ENCODE measurements at places on chromosomes 7 and 10.

- no peak for DNase-seq
These were observed 3.4 kb downstream of the C10orf53 start for GRCh38 chr10:49682879-49683278.

GRCh38 chr7:45660201-45660900 is 86.2 kb downstream of the ADCY1 start:
- no peak for DNase-seq

- no peak for DNase-seq
These were observed 456 bp downstream of the PGAM2 start for GRCh38 chr7:44064791-44065430.

GRCh38 chr7:158620418-158620817 is 32.8 kb upstream of the PTPRN2 start:
- DNase-seq: no peak

- DNase-seq: no peak
These were observed 27.2 kb downstream of the DNAJC1 start for GRCh38 chr10:21976280-21976679.

- DNase-seq: no peak
These were observed 179.6 kb upstream of the MKI67 start for GRCh38 chr10:128305601-128306345.

GRCh38 chr7:142585425-142585824 is 163.8 kb upstream of the PRSS1 start:
- DNase-seq: no peak

GRCh38 chr7:37337522-37337921 is 111.1 kb downstream of the ELMO1 start:
- no peak for DNase-seq

GRCh38 chr10:31765541-31765940 is 163.1 kb downstream of the ARHGAP12 start:
- no peak for DNase-seq

GRCh38 chr10:92662848-92663247 is 26.9 kb upstream of the HHEX start:
- DNase-seq: no peak

- DNase-seq: no peak
These were observed 127.3 kb downstream of the NOC3L start for GRCh38 chr10:94235461-94235860.

GRCh38 chr10:66586073-66586472 is 339.8 kb upstream of the LRRTM3 start:
- no peak for DNase-seq

DNA sequence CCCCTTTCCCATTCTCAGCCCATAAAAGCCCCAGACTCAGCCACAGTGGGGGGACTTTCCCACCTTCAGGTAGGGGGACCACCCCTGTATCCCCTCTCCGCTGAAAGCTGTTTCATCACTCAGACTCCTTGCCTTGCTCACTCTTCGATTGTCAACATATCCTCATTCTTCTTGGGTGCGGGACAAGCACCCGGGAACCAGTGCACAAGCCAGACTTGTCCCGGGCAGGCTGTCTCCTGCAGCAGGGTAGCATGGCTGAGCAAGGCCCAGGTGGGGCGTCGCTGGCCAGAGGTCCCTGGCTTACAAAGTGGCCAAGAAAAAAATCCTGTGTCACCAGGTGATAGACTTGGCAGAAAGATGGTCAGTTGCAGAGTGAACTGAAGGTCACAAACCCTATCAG is 64.7 kb downstream of the NOD1 start:
- no peak for DNase-seq

GRCh38 chr7:1192171-1192676 is 32.2 kb upstream of the ZFAND2A start:
- no peak for DNase-seq

DNA sequence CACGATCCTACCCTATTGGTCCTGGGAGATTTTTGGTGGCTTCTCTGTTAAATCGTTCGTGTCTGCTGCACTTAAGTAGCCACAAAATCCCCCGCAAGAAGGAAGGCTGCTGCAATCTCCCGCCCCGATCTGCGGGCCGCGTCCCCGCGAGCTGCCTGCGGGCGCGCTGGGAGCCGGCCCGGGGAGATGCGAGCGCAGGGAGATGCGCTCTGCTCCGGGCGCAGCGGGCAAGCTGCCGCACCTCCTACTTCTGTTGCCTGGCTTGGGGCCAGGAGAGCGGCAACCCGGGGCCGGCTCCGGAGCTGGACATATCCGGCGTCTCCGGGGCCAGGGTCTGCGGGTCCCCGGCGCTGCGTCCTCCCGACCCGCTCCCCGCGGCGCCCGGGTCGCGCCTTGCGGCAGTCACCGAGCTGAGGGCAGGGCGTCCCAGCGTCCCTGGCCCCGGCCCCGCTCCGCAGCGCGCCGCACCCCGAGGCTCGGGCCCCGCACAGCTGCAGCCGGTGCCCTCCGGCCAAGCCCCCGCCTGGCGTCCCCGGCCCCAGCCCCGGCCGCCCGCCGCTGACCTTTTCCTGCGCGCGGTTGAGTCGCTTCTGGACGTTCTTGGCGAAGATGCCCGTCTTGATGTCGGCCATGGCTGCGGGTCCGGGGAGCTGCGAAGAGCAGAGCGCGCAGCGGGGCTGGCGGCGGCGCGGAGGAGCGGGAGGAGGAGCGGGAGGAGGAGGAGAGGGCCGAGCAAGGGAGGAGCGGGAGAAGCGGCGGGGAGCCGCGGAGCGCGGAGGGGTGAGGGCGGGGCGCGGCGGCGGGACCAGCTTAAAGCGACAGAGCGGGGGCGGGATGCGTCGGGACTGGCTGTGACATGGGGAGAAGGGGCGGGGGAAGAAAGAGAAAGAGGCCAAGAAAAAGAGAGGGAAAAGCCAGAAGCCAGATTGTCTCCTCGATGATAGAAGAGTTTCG is at the start of gene AMPH:
TSS of gene AMPH (minus strand) at position 654 of the 954 bp plus-strand sequence. CDS start at position 632, 22 bp downstream.
- peak; percentile 66 for DNase-seq

- DNase-seq: peak; percentile 37
These were observed 23.2 kb upstream of the ZNF32 start for GRCh38 chr10:43671659-43672531.

DNA sequence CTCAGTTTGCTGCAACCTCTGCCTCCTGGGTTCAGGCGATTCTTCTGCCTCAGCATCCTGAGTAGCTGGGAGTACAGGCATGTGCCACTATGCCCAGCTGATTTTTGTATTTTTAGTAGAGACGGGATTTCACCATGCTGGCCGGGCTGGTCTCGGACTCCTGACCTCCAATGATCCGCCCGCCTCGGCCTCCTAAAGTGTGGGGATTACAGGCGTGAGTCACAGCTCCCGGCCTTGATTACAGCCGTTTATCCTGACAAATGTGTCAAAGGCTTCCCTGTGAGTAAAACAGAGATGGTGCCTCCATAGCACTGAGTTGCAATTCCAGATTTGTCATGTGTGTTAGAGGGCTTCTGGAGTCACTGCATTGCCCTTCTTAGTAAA is 273.7 kb downstream of the CCDC3 start:
- no peak for DNase-seq

DNA sequence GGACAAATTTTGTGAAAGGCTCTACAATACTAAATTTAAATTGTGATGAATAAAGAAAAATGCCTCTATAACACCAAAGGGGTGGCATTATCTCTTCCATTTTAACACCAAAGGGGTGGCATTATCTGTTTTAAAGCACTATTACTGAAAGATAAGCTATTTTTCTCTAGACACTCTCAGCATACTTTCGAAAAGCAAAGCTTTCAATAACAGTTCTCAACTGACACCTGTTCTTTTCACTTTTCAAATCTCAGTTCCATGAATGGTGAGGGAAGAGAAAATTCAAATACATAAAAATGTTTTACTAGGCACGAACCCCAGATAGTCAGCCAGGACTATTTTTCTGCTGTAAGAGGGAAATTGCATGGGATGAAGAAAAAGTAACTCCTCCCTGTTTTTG is 103.8 kb downstream of the CPEB3 start:
- no peak for DNase-seq

DNA sequence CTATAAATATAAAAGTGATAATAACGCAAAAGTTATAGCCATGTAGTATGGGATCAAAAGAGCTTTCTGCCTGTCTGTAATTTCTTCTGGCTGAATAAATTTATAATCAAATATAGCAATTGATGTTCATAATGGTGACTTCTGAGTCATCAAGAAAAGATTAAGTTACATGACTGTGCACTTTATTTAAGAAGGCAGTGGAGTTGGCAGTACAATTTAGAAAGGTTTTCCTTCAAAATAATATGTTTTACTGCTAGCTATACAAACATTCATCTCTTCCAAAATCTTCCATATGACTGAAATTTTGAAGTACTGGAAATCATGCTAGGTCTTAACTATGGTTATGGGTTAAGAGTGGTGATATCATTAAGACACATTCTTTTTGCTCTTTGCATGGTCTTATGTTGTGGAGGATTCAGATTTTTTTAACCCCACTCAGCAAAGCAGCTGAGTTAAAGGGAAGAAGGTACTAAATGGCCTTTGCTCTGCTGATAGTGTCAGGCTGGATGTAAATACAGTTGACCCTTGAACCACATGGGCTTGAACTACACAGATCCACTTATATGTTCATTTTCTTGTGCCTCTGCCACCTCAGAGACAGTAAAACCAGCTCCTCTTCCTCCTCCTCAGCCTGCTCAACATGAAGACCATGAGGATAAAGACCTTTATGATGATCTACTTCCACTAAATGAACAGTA is 323.6 kb downstream of the BBS9 start:
- no peak for DNase-seq

DNA sequence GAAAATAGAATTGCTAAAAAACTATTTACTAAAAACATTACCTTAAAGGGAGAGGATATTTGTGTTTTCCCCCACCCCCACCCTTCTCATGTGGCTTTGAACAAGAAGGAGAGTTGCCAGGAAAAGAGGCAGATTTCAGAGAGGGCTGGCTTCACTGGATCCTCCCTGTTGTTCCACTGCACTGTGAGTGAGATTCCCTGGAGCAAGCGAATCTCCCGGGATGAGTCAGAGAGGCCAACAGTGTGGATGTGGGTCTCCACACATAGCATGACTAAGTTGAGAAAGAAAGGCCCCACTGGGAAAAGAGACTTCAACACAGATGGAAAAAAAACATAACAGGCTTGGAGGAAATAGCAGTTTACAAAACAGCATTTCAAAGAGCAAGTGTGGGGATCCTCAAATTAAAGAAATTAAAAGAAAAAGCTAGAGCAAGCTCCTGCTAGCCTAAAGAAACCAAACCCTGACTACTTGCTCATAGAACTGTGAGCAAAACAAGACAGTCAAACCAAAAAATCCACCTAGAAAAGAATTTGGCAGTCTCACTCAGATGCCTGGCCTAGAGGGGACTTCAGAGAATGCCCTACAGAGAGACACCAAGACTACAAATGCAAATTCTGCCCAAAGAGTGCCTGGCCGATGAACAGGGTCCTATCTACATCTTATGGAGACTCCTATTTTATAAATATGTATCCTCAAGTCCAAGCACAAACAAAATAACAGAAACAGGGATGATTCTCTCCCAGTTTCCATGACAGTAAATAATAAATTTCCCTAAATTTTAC is 3.4 kb downstream of the CAV1 start:
- no peak for DNase-seq

DNA sequence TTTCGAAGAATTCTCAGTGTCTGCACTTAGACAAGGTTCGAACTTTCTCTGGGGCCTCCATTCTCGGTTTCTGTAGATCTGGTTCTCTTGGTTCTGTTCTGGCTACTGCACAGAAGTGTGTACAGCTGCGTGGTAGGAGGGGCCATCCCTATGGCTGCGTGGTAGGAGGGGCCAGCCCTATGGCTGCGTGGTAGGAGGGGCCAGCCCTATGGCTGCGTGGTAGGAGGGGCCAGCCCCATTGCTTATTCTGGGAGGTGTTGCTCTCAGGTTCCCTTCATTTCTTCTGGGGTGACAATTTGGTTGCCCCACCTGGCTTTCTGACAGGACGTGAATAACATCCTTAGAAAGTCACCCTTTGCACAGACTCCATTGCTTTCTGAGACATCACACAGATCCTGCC is 65.2 kb upstream of the CHST15 start:
- DNase-seq: no peak

DNA sequence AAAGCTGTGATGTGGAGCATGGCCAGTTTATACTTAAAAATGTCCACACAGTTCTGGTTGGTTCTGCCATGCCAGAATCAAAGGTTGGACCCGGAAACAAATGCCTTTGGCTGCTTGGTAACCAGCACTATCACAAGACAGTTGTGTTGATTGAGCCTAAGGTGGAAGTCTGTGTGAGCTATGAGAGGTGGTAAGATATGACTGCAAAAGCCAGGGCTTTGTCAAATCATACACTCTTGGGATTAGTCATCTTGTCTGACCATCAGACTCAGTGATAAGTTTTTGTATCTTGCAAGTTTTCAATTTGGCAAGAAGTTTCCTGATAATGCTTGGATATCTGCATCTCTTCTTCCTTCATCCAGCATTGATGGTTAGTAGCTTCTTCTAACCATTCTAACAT is 35.5 kb downstream of the GPR141 start:
- no peak for DNase-seq

- no peak for DNase-seq
These were observed 763 bp downstream of the PITX3 start for GRCh38 chr10:102240467-102241031.

DNA sequence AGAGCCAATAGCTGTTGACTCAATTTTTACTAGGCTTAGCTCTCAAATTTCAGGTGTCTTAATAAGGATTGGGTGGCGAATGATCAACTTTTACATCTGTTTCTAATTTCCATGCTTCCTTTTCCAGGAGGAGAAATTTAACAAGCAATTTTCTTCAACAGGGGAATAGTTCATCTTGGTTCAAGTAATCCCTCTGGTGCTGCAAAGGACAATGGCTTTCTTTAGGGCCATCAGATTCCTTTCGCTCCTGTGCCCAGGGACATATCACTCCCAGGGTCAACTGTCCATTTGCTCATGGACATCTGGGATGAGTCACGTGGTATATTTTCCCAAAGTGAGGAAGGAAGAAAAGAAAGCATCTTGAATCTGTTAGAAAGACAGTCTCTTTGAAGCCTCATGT is 313.3 kb downstream of the FRMD4A start:
- DNase-seq: no peak

DNA sequence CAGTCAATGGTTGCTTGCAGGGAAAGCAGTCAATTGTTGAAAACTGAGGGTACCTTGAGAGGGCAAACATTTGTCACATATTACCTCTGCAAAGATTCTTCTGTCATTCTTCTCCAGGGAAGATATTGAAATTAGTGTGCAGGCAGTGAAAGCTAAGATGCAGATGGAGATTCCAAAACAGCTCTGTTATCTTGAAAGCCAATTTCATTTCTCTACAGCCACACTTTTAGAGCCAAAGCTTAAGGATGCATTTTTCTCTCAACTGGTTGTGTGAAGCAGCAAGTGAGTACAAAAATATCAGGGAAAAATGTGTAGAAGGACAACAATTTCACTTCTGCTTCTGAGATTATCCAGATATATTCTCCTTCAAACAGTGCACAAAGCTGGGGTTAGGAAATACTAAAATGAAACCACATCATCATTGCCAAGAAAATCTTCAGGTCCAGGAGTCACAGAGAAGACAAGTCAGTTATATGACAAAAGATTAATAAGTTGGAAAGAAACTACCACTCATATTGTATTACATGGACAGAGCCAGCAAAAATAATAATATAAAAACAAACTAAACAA is 16.3 kb downstream of the SGMS1 start:
- DNase-seq: no peak
